Effector memory CD8-positive, alpha-beta T cell (primary cell): ENCODE measurements at places on chromosomes 3 and 15.

- no peak for DNase-seq
Measured at GRCh38 chr3:32978331-32978730, 26.9 kb downstream of the CCR4 start.

GRCh38 chr15:62578546-62578945 is 413.5 kb upstream of the C2CD4B start:
- DNase-seq = no peak

DNA sequence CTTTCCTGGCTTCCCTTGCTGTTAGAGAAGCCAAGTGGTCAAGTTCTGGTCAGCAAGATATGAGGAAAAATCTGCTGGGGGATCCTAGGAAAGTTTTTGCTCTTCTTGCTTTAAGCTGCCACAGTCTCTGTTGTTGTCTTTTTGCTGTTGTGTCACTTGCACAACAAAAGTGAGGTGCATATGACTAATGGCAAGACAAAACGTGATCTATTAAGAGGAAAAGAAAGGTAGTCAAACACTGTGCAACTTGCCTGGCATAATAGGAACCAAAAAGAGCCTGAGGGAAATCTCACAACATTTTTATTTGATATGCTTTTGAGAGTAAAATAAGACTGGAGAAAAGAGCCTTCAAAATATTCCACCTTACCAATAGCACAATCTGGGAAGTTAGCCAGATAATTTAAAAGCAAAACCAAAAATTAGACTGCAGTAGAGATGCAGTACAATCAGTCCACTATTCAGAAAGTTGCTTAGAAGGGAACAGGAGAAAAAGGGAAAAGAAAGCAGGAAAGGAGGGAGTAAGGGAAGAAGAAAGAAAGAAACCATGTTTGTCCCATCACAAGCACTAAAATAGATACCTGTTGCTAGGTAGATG is 110.0 kb upstream of the SLC4A7 start:
- no peak for DNase-seq

- DNase-seq = no peak
Measured at GRCh38 chr3:184485241-184485640, 76.3 kb upstream of the EPHB3 start.

DNA sequence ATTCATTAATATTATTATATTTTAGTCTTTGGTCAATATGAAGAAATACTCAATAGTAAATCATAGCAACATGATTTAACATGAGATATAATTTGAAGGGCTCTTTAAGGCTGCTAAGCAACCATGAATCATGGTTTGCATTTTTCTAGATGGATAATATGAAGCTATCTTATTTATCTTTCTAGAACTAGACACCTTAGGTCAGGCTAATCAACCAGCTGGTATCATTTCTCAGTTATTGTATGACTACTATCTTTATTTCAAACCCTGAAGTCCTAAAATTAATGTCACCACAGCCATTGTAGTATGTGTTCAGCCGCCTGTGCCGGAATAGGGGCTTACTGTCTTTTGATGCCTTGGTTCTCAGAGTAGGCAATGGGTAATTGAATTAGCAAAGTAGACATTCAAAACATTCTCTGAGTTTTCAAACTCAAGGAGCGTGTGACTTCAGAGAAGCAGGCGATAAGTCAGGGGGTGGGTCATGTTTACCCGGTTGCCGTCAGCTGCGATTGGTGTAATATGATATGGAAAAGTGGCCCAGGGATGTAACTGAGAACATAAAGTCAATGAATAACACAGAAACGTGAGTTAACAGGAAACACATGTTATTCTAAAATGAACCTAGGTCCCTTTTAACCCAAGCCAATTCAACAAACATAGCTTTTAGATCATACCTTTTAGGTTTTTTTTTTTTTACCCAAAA is 93.4 kb upstream of the CTDSPL start:
- no peak for DNase-seq
